ENCODE measurements at places on chromosomes 3 and 15. TPM values are rescaled to one million over a fixed set of nuclear protein-coding genes. Genes with fewer than 3 reads are reported as not detected.

GRCh38 chr3:55579496-55579895 is 92.4 kb upstream of the WNT5A start:
- DNase-seq = no peak

Gene GMNC
- not detected for total RNA-seq

Gene TNNC1
- total RNA-seq = 1.3 TPM

DNA sequence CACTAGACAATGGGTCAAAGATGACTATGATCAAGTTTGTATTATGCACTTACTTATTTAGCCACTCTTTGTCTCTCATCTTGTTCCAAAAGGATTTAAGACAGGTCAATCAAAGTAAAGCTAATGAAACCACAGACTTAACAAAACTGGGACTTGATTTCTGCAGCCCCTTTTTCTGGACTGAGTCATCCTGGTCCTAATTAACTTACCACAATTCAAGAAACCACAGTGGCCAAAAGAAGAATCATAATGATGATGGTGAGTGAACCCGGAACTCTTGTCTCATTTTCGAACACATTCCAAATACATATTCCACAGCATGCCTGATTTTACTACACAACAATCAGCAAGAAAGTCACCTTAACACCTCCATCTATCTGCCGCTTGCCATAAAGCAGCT is 1333.0 kb downstream of the ROBO1 start:
- DNase-seq = no peak

Gene FAM227B
- 5.0 TPM for total RNA-seq
